ENCODE measurements at places on chromosomes 5 and 9. TPM values are rescaled to one million over a fixed set of nuclear protein-coding genes. Genes with fewer than 3 reads are reported as not detected.

Gene GTF2H2C
- 35.8 TPM for total RNA-seq

Gene C9
- total RNA-seq = not detected

Gene TTC16
- total RNA-seq = 0.06 TPM

Gene TMEM141
- 306 TPM for total RNA-seq

Gene IRX1
- total RNA-seq = 197 TPM

Gene COL15A1
- total RNA-seq = 0.74 TPM

Gene NR2F1
- total RNA-seq = 1.5 TPM

Gene BHMT2
- not detected for total RNA-seq

Gene STKLD1
- total RNA-seq = 2.0 TPM

Gene SOX30
- 0.07 TPM for total RNA-seq

Gene C9orf50
- total RNA-seq = 1.8 TPM

Gene PAPPA
- total RNA-seq = 0.80 TPM

Gene CEP72
- 3.5 TPM for total RNA-seq

Gene SURF1
- 32.9 TPM for total RNA-seq

Gene PLK2
- 130 TPM for total RNA-seq

Gene IL6ST
- total RNA-seq = 47.2 TPM

Gene CDX1
- total RNA-seq = not detected

Gene WDR5
- total RNA-seq = 26.0 TPM

Gene ARHGEF28
- total RNA-seq = 0.30 TPM

Gene GALNT12
- total RNA-seq = 19.7 TPM
